Substantia nigra (tissue), 51 donors: ENCODE measurements at places on chromosomes 2 and 18.

DNA sequence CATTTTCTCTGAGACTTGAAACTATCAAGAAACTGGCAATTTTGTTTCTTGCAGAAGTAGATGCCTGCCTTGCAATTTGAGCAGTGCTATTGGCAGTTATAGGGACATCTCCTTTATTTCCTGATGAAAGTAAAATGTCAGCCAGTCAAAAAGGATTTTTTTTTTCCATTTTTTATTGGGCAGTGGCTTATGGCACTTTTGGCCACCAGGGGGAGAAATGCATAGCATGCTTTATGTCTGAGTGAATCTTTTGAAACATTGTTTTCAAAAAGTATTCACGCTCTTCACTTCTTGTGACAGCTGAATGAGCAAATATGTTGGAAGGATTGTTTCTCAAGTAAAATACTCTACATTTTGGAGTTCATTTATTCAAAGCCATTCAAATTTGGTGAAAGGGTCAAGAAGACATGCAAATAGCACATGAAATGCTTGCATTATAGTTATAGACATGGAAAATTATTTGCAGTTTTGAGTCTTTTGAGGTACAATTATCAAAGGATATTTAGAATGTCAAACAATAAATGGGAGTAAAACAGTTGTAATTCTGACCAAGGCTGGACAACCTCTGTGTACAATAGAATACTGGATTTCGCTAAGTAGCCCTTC is 491.0 kb downstream of the CDH2 start:
- no peak for DNase-seq

DNA sequence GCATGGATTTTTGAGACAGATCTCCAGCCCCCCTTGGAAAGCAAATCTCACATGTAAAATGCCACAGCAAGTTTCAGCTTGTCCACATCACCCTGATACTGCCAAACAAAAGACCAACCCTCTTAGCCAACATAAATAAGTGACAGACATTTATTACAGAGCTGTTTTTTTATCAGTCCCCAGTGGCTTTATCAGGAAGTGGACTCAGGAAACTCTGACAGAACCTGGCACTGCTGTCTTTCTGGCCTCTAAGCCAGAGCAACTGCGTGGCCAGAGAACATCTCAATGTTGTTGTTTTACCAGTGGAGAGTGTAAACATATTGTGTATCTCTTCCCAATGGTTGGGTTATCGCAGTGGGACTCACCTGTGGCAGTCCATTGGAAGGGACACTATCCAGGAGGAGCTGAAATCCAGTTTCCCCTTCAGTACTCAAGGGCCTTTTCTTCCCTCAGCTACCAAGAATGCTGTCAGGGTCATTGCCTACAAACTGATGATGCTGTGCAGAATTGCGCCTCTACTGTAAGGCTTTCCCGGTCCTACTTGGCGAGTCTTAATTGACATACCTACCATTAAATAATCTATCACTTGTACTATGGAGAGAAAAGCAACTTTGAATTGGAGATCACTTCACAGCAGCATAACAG is 22.0 kb downstream of the SLC14A1 start:
- no peak for DNase-seq

DNA sequence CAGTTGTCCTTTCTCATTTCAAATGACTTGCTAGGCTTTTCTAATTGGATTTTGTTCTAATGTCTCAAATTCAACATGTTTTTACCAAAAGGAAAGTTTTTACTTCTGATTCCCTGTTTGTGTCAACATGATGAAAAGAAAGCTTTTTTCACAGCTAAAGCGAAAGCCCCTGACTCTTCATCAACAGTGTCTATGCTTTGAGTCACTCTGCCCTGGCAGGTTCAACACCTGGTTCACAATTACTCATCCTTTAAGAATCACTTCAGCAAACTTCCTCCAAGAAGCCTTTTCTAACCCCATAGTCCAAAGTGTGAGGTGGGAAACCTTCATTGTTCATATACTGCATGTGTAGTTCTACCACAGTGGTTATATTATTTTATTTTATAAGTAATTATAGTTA is 7.6 kb upstream of the DSG2 start:
- no peak for DNase-seq

DNA sequence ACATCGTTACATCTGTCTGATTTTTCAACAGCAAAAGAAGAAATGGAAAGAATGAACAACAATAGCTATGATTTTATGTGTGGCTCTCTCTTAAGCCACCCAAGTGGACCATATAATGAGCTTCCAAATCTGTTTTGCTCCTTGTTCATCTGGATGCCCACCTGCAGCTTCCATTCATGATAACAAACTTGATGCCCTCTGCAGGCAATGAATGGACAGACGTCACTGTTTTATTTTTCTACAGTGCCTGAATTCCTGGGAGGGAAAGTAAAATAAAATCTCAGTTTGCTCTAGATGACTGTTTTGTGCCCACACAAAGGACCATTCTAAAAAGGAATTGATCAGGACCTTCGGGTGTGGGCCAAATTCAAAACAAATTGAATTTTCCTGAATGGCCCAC is 5.0 kb downstream of the MREG start:
- DNase-seq: no peak

DNA sequence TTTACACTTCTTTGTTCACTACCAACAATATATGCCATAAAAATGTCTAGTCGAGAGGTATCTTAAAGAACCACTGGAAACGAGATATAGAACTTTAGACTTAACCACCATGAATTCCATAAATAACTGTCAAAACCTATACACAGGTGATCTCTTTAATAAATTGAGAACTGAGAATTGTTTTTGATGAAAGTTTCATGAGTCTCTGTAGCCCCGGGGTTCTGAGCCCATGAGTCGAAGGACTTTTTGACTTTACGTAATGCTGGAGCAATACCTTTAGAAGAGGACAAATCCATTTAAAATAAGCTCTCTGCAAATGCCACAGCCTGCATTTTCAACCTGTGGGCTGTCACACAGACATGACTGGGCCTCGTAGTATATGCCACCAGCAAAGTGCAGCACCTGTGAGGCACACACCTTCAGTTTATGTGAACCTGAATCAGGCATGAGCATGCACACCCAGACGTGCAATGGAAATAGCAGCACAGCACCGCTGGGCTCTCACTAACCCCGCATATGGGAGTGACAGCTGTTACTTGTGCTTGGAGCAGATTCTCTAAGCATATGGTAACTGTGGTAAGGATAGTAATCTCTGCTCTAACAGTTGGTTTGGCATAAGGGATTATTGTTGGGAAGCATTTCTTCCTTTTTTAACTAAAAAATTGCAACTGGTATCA is 383.2 kb downstream of the SOCS6 start:
- DNase-seq: no peak

DNA sequence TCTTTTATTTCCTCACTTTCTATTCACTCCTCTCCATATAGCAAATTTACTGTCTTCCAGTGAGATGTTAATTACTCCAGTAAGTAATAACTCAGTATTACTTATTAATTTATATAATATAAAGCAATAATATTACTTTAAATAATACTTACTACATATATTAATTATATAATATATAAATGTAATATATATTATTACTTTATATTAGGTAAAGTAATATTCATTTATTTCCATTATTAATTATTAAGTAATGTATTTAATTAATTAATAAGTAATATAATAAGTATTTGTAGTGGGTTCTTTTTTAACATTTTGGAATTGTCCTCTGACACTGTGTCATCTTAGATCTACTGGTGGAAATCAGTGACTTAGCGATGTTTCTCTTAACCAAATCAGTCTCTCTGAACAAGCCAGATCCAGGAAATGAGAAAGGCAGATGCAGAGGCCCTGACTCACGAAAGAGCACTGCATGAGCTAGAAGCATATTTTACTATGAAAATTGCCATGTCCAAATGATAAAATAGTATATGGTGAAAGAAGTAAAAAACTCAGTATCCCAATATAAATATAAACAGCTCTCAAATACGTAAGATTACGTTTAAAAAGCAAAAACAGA is 115.9 kb downstream of the DSEL start:
- DNase-seq: no peak

- no peak for DNase-seq
Measured at GRCh38 chr2:96923810-96924774, 54.2 kb upstream of the SEMA4C start.

DNA sequence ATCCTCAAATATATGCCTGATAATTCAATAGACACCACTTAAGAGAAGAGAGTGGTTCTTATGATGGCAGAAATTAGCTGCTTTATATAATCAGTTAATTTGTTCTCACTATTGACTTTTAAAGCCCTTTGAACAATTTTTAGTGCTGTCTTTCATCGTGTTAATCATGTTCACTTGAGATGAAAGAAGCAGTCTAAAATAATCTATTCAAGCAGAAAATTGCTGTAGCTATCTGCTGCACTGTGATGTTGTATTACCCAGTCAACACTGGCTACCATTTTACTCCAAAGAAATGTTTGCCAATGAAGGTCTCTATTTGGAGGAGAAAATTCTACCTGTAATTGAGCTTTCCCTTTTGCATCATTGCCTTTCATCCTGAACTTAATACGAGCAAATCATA is 459.8 kb upstream of the FSIP2 start:
- no peak for DNase-seq

- peak; percentile 75 for DNase-seq
Measured at GRCh38 chr2:241271706-241272302, 43.7 kb downstream of the HDLBP start.
